Naive thymus-derived CD4-positive, alpha-beta T cell (primary cell): ENCODE measurements at places on chromosomes 5 and 9.

GRCh38 chr5:40481241-40481640, 198.5 kb upstream of the PTGER4 start:
- H3K4me1 ChIP-seq = peaks cover under 1% of the 10 kb centered on the region
- no peaks in the 10 kb centered on the region for H3K36me3 ChIP-seq
- H3K4me3 ChIP-seq = no peak overlapping the region

GRCh38 chr5:91641730-91642350, 258.7 kb upstream of the ARRDC3 start:
- H3K36me3 ChIP-seq = no peaks in the 10 kb centered on the region
- no peaks in the 10 kb centered on the region for H3K4me1 ChIP-seq
- H3K27me3 ChIP-seq = no peaks in the 10 kb centered on the region
- H3K27ac ChIP-seq = no peak overlapping the region

- H3K4me3 ChIP-seq = no peak overlapping the region
- H3K4me1 ChIP-seq = no peaks in the 10 kb centered on the region
- no peak for DNase-seq
- H3K27me3 ChIP-seq = peaks cover 4% of the 10 kb centered on the region
- H3K36me3 ChIP-seq = no peaks in the 10 kb centered on the region
These were observed 2.4 kb downstream of the SOWAHA start for GRCh38 chr5:132815454-132815853.

GRCh38 chr5:40676613-40677343, 2.9 kb upstream of the PTGER4 start:
- H3K4me3 ChIP-seq = no peak overlapping the region
- H3K36me3 ChIP-seq = no peaks in the 10 kb centered on the region
- peaks cover 38% of the 10 kb centered on the region for H3K4me1 ChIP-seq
- DNase-seq = no peak

DNA sequence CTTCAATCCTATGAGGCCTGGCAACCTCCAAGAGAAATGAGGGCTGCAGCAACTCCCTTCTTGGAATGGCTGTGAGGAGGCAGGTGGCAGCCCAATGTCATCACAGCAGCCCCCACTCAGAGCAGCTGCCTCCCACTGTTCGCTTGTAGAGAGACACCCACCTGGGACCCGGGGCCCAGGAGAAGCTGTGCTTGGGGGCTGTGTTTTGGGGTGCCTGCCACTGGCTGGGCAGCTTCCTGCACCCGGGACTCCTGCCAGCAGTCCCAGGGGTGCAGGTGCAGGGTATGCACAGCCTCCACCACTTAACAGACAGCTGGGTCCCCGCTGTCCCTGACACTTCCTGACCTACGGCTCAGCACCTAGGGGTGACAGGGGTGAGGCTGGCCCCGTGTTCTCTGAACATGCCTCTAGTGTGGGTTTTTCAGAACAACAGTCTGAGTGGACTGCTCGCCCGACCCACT, 26.2 kb downstream of the NIPAL4 start:
- no peaks in the 10 kb centered on the region for H3K4me1 ChIP-seq
- no peaks in the 10 kb centered on the region for H3K36me3 ChIP-seq
- no peak for DNase-seq

- DNase-seq = no peak
- no peak overlapping the region for H3K4me3 ChIP-seq
- no peaks in the 10 kb centered on the region for H3K27me3 ChIP-seq
- H3K4me1 ChIP-seq = no peaks in the 10 kb centered on the region
- H3K27ac ChIP-seq = no peak overlapping the region
- no peaks in the 10 kb centered on the region for H3K36me3 ChIP-seq
These were observed 758.6 kb upstream of the DMAC1 start for GRCh38 chr9:8558176-8558575.

GRCh38 chr5:91225848-91226686, 157.1 kb downstream of the ARRDC3 start:
- peak; percentile 19 for DNase-seq
- H3K4me3 ChIP-seq = no peak overlapping the region
- no peak overlapping the region for H3K27ac ChIP-seq
- H3K36me3 ChIP-seq = no peaks in the 10 kb centered on the region
- H3K27me3 ChIP-seq = no peaks in the 10 kb centered on the region

DNA sequence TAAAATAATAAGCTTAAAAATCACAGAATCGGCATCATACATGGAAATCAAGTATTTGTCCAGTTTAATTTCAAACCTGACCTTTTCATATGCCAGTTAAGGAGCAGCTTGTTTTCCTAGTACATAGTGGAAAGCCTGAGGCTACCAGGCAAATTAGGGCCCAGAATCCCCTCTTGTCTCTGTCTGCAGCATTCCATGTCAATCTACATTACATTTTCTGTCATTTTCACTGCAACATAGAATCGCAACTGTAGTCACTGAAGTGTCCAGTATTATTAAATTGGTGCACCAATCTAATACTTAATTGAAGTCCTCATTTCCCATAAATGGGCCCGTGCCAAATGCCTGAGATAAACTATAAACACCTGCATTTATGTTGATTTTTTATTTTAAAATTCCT, 1352.2 kb upstream of the ACO1 start:
- no peaks in the 10 kb centered on the region for H3K4me1 ChIP-seq
- no peak overlapping the region for H3K4me3 ChIP-seq
- no peaks in the 10 kb centered on the region for H3K36me3 ChIP-seq
- no peak for DNase-seq

DNA sequence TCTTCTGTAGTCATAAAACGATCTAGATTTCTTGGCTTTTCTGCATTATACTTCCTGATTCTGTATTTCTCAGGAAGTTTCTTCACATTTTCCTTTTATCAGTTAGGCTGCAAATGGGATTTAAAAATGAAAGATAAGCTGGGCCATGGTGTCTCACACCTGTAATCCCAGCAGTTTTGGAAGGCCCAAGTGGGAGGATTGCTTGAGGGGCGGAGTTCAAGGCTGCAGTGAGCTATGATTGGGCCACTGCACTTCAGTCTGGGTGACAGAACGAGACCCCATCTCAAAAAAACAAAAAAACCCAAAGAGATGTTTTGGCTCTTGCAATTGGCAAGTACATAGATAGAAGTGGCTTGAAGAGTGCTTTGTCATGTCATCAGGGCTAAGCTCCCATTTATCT, 26.2 kb upstream of the APC start:
- peaks cover 45% of the 10 kb centered on the region for H3K4me1 ChIP-seq
- no peaks in the 10 kb centered on the region for H3K36me3 ChIP-seq
- H3K27me3 ChIP-seq = no peaks in the 10 kb centered on the region
- no peak overlapping the region for H3K27ac ChIP-seq

- H3K27ac ChIP-seq = no peak overlapping the region
- no peaks in the 10 kb centered on the region for H3K36me3 ChIP-seq
- no peaks in the 10 kb centered on the region for H3K27me3 ChIP-seq
- no peak overlapping the region for H3K4me3 ChIP-seq
These were observed 144.4 kb downstream of the ZNF462 start for GRCh38 chr9:107007402-107007801.

GRCh38 chr5:161546470-161547301, at the start of gene GABRB2:
TSS of gene GABRB2 (minus strand) at chr5:161546725. CDS start at chr5:161546643, 82 bp downstream.
- peaks cover 4% of the 10 kb centered on the region for H3K27me3 ChIP-seq
- no peaks in the 10 kb centered on the region for H3K36me3 ChIP-seq
- DNase-seq = no peak

GRCh38 chr5:137181667-137182066, 317.5 kb downstream of the SPOCK1 start:
- H3K36me3 ChIP-seq = no peaks in the 10 kb centered on the region
- DNase-seq = no peak
- no peak overlapping the region for H3K4me3 ChIP-seq
- no peaks in the 10 kb centered on the region for H3K4me1 ChIP-seq

- H3K27ac ChIP-seq = no peak overlapping the region
- no peaks in the 10 kb centered on the region for H3K36me3 ChIP-seq
- no peaks in the 10 kb centered on the region for H3K4me1 ChIP-seq
- no peak for DNase-seq
These were observed 4.2 kb downstream of the NMUR2 start for GRCh38 chr5:152400846-152401245.

DNA sequence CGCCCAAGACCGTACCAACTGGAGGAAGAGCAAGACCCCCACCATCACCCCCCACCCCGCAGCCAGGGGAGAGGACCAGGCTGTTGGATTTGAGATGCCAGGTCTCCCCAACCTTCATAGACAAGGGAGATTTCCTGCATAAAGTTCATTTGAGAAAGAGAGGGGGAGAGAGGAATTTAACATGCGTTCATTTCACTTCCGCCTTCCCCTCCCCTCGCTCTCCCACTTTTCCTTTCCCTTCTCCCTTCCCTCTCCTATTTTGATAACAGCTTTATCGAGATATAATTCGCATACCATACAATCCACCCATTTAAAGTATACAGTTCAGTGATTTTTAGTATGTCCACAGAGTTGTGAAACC, 4.2 kb upstream of the NKX2-5 start:
- H3K4me3 ChIP-seq = peak overlapping the region; percentile 20
- H3K4me1 ChIP-seq = no peaks in the 10 kb centered on the region
- H3K27me3 ChIP-seq = peaks cover 29% of the 10 kb centered on the region
- no peaks in the 10 kb centered on the region for H3K36me3 ChIP-seq
- no peak for DNase-seq
